ENCODE measurements at places on chromosomes 12 and 14.
A peak's percentile ranks its signal among the peaks of the same experiment; 100 is the strongest.

DNA sequence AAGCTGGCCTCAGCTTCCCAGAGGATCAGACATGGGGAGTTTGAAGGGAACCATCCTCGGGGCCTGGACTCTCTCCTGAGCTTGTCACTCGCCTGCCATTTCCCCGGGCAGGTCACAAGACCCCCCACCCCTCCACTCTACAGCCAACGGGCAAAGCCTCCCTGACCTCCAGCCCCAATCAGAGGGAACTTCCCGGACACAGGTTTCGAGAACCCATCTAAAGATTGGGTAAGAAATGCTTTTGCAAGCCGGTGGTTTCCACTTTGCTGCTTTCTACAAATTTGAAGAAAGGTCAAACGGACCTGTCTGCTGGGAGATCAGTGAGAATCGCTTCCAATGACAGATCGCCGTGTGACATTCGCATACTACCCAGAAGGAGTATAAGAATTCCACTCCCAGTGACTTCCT is 89.6 kb downstream of the SCARB1 start:
- DNase-seq, result no peak

GRCh38 chr12:92404921-92405320 is 259.3 kb upstream of the BTG1 start:
- DNase-seq, result no peak

DNA sequence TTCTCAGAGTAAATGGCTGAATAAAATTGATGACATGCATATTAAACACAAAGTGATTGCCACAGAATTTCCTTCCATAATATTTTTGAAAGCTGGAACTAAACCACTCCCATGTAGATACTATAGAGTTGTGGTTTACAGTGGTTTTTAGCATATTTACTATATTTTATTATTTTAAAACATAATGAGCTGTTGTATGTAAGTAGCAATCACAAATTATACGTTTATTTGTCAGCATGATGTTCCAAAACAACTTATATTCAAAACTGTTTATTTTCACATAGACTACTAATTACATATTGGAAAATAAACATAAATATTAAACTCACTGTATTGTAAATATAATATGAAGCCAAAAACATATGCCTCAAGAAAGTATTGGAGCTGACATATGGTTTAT is 77.2 kb downstream of the NAV3 start:
- DNase-seq, result no peak

GRCh38 chr14:101518611-101519473 is 42.5 kb upstream of the DIO3 start:
- DNase-seq, result no peak

GRCh38 chr12:70733385-70733784 is 96.2 kb upstream of the PTPRB start:
- peak; percentile 8 for DNase-seq

DNA sequence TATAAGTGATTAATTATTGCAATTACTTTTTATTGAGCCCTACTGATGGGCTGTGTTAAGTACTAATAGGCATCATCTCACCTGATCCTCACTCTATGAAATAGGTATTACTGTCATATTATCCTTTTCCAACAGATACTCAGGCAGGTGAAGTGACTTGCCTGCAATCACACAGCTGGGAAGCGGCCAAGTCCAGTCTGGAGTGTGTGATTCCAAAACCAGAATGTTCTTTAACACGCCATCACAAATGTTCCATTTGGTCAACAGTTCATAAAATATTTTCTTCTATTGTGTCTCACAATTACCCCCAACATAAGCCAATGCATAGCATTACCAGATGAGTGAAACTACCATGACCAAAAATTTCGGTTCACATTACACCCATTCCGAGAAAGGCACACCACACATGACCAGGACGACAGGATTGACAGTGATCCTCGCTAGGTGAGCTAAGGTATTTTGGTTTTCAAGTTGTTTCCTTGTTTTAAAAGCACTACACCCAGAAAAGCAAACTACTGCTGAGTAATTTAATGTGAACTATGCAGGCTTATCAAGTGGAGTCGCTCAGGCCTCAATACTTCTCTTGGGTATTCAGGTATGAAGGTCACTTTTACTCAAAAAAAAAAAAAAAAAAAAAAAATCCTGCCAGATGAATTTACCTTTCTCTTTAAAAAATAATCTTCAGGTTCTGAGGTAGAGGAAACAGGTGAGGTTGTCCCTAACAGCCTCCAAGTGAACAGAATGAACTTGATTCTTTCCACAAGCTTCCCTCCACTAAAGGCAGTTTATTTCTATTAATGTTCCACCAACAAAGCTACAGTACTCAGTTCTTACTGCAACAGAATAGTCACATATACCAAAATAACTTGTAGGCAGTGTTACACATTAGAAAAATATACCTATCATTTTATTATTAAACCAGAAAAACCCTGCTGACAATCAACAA is 2.4 kb downstream of the VPS37B start:
- no peak for DNase-seq

DNA sequence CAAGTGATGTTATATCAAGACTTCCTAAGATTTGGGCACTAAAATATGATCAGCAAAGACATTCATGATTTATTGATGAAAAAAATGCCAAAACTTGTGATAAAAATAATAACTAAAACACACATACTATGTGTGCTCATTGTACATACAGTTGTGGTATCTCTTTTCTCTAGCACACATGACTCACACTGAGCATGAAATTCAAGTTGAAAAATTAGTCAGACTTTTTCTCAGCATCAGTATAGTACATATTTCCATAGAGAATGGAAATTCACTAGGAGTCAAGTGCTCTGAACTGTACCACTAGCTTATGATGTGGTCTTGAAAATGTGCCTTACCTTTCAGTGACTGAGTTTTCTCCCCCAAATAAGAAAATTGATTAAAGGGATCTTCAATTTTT is 471.8 kb upstream of the FLRT2 start:
- no peak for DNase-seq

GRCh38 chr14:69696204-69696527 is 70.8 kb upstream of the SRSF5 start:
- DNase-seq, result no peak

- DNase-seq, result no peak
These were observed 12.2 kb downstream of the TBX3 start for GRCh38 chr12:114671443-114672411.

GRCh38 chr14:64760146-64760755 is 56.0 kb downstream of the PLEKHG3 start:
- DNase-seq, result no peak

GRCh38 chr12:80053051-80053790 is 46.1 kb upstream of the OTOGL start:
- no peak for DNase-seq

DNA sequence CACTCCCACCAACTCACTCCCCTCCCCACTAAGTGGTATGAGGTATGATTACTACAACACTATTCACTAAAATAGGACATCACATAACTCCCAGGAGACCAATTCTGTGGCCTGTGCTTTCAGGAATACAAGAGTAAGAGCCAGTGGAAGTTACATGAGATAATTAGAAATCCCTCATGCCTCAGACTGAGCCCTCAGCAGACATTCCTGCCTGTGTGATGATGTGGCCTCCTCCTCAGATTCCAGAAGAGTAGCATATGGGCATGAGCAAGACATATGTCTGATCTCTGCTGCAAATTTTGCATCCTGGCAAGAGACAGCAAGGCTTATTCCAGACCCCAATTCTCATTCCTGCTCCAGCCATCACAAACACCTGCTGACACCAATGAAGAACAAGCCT is 46.0 kb upstream of the BMP4 start:
- no peak for DNase-seq

- DNase-seq, result peak; percentile 86
These were observed 125.8 kb downstream of the KTN1 start for GRCh38 chr14:55705651-55706364.

DNA sequence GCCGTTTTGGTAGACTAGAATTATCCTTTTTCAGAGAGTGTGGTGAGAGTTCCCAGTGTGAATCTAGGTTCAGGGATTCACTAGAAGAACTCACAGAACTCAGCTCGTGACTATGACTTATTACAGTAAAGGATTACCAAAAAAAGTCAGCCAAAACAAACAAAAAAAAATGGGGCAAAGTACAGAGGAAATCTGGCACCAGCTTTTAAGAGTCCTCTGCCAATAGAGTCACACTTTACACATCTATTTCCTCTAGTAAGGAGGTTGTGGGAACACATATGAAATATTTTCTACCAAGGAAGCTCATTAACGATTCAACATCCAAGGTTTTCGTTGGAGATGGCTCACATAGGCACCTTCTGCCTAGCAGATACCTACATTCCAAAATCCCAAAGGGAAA is 28.2 kb downstream of the TSPAN19 start:
- DNase-seq, result no peak

DNA sequence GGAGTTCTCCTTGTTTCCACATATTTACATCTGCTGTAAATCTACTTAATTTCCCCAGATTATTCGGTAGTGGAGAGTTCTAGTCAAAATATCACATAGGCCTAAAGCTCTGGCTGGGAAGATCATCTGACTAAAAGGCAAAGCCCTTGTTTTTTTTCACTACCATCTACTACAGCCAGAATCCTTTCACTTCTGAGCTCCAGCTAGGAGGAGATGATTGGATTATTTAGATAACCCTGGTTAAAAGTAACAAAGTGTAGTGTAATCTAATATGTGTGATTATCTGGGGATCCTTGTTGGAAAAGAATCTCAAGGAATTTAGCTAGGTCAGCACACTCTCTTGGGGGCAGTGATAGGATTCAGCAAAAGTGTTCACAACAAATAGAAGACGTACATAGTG is 125.4 kb downstream of the DYRK2 start:
- DNase-seq, result no peak

DNA sequence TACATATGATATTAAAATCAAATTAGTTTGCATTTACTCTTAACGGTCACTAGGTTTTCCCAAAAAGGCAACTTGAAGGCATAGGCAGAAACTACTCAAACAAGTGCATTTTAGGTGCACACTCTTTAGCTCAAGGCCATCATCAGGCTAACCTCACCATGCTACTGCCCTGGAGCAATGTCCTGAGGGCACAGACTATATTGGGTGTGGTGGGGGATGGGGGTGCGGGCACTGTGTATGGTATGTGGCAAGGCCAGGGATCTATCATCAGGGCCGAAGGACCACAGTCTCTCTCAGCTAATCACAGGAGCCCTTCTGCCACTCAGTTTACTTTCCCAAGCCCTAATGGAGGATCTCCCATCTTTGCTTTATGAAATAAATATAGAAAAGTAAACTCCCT is 51.9 kb downstream of the SH2B3 start:
- DNase-seq, result no peak

DNA sequence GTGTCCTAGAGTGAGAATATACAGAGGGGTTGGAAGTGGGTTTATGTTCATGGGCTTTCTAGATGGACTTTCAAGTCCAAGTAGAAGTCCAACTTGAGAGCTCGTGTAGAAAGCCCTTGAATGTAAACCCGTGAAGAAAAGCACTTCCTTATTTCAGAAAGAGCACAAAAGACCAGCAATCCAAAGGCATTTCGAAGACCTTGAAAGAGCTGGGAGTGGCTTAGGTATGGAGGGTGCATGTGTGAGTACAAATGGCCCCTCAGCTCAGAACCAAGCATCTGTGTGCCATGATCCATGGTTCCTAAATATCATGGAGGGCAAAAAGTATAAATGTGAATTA is 160.7 kb downstream of the ETV6 start:
- no peak for DNase-seq

DNA sequence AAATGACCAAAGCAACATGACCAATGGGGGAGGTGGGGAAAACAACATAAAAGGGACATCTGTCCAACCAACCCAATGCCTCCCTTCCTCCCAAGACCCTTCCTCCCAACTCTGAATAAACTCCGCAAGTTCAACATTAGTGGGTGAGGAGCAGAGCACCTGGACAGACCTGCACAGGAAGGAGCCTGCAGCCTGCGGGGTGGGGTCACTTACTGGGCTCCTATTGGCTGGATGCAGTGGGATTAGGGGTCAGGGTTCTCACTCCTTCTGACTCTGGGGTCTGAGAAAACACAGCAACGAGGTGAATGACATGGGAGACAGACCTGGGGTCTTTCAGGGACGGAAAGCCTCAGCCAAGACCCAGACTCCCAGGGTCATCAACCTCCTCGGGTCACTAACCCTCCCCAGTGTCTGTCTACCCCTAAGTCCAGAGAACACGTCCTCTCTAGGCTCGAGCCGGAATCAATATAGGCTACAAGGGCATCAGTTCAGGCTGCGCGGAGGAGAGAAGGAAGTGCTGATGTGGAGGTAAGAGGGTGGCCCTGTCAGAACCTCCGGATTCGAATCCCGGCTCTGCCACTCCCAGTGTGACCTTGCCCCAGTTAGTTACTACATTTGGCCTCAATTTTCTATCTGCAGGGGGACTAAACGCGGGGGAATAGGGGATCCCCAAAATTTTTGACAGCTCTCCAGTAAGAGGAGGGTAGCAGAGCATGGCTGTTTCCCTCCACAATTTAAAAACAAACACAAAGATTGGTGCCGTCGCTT is 860 bp downstream of the NDRG2 start:
- no peak for DNase-seq

GRCh38 chr12:92058664-92059063 is 87.0 kb downstream of the BTG1 start:
- DNase-seq, result no peak

DNA sequence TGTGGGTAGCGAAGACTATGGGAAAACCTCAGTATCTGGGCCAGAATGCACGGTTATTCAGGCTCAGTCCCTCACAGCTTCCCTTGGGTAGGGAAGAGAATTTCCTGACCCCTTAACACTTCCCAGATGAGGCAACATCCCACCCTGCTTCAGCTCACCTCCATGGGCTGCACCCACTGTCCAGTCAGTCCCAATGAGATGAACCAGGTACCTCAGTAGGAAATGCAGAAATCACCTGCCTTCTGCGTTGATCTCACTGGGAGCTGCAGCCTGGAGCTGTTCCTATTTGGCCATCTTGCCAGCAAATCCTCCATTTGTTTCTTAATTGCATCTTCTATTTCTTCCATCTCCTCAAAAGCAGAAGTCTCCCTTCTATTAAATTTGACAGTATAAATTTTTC is 104.4 kb downstream of the FOXA1 start:
- DNase-seq, result no peak

- no peak for DNase-seq
These were observed 35.9 kb downstream of the TRIM9 start for GRCh38 chr14:51059032-51059431.

GRCh38 chr12:28585146-28585545 is 394.9 kb downstream of the CCDC91 start:
- DNase-seq, result no peak

DNA sequence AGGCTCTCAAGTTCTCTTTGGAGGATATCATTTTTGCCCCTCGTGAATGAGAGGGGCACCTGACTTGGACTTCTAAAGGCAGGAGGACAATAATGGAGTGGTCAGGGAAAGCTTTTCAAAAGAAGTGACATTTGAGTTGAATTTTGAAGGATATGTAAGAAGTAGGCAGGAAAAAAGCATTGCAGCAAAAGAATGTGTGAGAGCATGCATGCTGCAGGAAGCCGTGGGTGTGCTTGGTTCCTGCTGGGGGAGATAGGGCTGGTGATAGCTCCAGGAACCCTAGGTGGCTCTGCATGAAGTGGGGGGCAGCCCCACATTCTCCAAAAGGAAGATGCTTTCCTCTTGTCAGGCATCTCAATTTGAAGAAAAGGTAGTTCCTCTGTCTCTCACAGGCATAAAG is 23.1 kb downstream of the ACVR1B start:
- no peak for DNase-seq
